ENCODE measurements at places on chromosomes 12 and 14.
A peak's percentile ranks its signal among the peaks of the same experiment; 100 is the strongest.

DNA sequence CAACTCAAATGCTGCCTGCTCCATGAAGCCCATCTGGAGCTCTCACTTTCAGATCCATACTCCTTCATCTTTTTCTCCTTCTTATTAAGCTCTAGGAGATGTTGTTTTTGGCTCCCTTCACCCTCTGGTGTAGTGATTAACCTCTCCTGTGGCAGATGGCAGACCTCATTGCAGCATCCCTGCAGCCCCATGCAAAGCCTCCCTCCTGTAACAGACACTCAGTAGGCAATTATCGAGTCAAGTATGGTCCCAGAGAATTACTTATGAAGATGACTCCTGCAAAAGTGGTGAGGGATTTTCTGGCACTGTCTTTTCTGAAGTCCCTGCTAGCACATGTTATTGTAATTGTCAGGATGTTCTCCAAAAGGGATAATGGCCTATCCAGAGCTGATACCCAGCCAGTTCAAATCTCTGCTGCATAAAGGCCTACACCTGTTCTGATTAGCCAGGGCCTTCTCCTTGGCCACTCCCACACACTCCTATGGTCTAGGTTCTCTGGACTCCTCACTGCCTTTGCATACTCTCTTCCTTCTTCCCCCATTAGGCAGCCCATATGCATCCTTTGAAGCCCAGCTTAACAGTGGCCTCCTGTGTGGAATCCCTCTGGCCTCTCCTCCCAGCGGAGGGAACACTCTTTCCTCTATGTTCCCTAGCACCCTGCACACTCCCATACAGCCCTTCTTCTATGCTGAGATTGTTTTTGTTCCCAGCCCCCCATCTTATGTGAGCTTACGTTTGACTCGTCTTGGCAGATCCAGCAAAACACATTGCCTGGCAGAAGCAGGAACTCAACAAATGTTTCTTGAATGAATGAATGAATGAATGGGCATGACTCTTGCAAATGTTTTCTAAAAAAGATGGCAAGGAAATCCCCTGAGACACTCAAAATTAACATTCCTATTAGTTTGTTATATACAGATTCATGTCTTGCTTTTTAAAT, 43.9 kb upstream of the MDM1 start:
- no peak for DNase-seq

DNA sequence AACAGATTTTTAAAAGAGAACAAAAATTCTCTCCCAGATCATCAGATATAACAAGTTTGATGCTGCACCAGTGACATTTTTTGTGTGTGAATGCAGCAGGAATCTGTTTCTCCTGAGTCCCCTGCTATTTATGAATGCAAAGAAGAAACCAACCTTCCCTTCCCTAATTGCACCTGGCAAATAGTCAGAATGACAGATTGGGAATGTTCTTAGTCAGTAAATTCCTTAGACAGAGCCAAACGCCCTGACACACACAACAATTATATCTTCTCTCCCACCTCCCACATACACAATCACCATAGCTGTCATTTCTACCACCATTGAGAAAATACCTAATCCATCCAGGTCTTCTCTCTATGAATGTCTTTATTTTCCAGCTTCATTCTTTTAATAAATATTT, 174.4 kb downstream of the ALG10B start:
- no peak for DNase-seq

DNA sequence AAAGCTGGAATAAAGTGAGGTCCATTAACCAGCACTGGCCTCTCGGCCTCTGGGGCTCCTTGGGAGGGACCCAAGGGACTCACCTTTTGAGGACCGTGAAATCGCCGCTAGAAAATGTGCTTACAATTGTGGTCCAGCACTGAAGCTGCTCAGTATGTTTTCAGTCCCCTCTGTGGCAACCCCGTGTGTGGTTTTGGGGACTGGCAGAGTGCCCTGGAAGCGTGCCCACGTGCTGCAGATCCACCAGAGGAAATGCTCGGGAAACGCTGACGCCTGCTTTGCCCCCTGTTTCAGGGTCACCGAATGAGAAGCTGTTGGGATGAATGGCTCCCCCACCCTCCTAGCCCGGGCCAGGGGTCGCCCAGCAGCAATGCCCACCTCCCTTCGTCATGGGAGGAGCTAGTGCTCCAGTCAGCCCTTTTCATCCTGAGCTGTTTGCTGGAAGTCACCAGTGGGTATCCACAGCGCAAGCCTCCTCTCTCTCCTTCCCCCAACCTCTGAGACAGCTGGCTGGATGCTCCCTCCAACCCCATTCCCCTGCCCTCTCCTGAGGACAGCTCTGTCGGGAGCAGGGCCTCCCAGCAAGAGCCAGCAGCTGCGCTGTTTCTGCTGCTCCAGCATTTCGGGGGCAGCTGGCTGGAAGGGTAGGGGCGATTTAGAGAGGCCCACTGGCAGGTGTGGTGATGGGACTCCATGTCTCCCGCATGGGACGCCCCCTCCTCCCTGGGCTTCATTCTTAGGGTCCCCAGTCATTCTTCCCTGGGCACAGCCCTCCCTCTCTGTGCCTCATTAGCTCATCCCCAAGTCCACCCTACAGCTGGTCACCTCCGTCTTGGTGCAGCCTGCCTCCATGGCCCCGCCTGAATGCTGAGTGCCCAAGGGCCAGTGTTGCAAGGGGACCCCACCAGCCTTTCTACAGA, 33.2 kb upstream of the PPP1R13B start:
- DNase-seq: no peak

- DNase-seq: no peak
Measured at GRCh38 chr14:78090864-78091263, 79.3 kb upstream of the NRXN3 start.

- DNase-seq: no peak
Measured at GRCh38 chr14:33375786-33376185, 437.1 kb downstream of the NPAS3 start.

DNA sequence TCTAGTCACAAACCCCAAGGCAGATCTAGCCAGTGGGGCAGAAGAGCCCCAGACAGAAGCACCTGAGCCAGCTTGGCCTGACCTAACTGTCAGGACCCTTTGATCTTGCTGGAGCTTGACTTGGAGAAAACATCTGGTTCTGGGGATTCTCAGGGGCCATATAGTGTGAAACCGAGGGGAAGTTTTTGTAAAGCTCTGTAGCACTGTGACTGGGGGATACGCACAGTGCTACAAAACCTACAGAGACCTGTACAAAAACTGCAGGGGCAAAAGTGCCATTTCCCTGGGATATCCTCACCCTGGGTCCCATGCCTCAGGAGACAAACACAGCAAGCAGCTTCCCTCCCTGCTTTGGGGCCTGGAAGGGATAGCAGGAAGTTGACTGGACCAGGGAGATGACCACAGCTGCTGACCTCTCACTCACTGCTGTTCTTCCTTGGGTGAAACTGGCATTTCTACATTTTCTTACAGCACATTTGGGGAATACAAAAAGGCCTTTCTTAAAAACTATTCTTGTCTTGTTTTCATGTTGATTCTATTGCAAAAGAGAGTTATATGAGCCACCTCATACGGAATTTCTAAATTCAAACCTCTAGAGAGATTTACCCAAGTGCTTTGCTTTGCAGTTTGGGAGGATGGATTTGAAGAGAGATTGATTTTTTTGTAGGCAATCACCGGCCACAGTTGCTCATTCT, 140.0 kb downstream of the DAD1 start:
- no peak for DNase-seq

DNA sequence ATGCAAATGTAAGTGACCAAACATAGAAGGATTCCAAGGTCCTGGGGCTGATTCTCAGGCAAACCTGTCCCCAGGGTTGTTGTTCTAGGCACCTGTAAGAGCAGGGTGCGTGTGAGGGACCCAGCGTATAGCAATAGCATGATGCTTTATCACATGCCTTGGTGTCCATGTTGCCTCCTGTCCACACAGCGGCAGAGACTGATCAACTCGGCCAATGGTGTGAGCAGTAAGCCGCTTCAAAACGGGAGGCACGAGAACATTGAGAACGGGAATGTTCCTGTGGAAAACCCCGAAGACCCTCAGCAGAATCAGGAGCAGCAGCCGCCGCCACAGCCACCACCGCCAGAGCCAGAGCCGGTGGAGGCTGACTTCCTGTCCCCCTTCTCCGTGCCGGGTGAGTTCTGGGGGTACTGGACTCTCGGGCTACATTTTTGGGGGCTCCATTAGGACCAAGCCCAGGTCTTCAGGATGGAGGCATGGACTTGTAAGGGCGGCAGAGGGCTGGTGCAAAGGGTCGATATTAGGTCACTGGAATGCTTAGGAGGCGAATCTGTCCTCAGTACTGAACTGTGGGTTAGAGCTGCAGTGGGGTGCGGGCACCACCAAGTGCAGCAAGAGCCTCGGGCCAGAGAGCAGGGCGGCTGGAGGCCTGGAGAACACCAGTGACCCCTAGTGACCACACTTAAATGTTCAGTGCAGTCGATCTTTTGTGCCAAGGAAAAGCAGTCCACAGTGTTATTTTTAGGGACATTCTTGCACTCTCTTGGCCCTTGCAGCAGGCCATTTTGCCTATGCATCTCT, 57.2 kb upstream of the RIN3 start:
- peak; percentile 51 for DNase-seq

DNA sequence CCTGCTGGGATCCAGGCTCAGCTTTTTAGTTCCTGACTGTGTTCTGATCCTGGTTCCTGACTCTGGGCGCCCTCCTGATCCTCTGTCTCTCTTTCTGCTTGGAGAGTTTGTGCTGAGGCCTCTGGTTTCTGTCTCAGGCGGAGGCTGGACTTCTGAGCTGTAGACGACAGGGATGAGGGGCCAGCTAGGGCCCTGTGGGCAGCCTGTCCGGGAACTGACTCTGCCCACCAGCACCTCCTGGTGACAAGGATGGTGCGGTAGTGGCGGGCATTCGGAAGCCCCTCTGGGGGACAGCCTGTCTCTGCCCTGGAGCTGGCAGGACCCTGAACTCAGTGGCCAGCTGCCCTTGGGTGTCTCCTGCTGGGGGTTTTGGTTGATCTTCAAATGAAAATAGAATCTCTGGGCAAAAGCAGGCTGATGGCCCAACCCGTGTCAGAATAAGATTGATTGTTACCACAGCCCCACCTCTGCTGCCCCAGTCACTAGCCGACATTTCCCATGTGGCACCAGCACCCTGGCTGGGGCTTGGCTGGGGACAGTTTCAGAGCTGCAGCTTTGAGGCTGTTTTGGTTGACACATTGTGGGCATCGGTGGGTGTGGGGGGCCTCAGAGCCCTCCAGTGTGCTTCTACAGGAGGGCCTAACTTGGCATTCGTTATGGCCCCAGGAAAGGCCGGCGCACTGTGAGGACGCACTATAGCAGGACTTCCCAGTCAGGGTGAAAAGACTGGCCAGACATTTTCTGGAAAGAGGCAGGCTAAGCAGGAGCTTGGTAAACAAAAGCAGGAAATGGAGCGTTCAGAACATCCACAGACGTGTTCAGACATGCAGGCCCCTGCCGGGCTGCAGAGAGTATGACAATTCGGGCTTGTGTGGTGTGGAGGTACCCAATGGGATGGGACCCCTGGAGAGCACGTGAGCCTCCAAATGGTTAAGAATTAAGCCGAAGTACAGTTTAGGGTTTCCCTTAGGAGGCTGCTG, 16.2 kb downstream of the KRT80 start:
- DNase-seq: no peak

DNA sequence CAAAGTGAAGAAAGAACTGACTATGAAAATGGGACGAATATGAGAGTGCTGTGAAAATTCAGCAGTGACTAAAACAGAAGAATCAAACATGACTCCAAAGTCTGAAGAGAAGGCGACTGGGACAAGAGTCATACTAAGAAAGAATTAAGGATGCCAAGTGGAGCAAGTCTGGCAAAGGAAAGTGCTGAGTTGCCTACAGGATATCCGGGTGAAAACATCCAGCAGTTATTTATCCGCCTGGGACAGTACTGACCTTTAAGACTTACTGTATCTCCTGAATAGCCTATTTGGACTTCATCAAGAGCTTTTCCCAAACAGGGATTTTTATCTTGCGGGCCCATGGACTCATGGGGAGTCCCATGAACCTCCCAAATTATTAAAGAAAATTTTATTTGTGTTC, 41.1 kb downstream of the KICS2 start:
- DNase-seq: no peak

DNA sequence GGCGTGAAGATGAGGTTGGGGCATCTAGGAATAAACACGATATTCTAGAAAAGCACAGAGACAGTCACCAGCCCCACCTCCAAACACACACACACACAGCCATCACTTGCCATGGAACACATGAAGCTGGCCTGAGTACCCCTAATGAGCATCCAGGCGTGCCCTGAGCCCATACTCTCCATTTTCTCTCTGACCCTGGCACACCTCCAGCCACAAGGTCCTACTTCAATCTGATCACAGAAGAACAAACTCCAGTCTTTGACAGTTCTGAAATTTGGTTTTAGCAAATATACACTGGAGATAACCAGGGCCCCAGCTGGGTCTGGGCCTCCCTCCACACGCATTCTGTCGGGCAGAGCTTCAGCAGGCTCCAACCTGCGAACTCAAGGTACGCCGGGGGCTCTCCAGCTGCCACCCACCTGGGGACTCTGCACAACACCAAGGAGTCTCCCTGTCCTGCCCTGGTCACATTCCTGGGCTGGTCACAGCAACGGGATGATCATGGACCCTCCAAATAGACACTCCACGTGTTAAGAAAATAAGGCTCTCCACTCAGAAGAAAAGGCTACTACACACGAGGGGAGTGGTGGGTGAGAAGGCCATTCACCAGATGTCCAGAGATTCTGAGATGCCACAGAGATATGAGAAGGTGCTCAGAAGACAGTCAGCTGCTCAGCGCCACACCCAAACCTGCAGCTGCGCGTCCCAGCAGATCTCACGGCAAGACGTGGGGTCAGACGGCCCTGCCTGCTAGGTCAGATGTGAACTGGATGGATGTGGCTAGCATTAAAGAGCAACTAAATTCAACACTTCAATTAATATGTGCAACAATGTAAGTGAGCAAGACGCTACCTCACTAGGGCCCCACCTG, 57.0 kb upstream of the PNMA1 start:
- DNase-seq: no peak

DNA sequence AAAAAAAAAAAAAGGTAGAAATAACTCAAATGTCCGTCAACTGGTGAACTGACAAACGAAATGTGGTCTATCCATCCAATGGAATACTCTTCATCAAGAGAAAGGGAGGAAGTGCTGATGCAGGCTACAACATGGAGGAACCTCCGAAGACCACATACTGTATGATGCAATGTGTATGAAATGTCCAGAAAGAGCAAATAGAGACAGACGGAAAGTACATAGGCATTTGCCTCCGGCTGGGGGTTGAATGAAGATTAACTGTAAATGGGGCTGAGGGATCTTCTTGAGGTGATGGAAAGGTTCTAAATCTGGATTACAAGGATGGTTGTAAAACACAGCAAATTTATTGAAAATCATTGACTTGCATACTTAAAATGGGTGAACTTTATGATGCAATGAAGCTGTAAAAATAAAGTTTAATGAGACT, 35.4 kb downstream of the DLK1 start:
- DNase-seq: no peak

GRCh38 chr12:96094201-96094600, 58.8 kb upstream of the LTA4H start:
- DNase-seq: peak; percentile 46

DNA sequence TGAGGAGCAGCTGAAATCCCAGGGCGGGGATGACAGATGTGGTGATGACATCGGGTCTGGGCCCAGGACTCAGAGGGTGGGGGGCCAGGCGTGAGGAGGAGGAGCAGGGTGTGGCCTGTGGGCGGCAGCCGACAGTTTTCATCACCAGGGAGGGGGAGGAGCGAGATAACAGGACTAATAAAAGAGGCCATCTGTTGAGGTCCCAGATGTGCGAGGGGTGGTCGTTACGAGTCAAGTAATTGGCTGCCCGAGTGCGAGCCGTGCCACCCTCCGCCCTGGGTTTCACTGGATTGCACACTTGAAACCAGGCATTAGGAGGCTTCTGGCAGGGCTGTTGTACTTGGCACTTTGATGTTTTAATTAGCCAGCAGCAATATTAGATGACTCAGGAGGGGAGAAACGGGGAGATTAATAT, 67.2 kb downstream of the NOS1 start:
- no peak for DNase-seq
